NCI-H774 (cell line): ENCODE measurements at places on chromosomes 3 and 15.

- no peak for DNase-seq
These were observed 52.6 kb upstream of the CCR2 start for GRCh38 chr3:46301122-46301835.

DNA sequence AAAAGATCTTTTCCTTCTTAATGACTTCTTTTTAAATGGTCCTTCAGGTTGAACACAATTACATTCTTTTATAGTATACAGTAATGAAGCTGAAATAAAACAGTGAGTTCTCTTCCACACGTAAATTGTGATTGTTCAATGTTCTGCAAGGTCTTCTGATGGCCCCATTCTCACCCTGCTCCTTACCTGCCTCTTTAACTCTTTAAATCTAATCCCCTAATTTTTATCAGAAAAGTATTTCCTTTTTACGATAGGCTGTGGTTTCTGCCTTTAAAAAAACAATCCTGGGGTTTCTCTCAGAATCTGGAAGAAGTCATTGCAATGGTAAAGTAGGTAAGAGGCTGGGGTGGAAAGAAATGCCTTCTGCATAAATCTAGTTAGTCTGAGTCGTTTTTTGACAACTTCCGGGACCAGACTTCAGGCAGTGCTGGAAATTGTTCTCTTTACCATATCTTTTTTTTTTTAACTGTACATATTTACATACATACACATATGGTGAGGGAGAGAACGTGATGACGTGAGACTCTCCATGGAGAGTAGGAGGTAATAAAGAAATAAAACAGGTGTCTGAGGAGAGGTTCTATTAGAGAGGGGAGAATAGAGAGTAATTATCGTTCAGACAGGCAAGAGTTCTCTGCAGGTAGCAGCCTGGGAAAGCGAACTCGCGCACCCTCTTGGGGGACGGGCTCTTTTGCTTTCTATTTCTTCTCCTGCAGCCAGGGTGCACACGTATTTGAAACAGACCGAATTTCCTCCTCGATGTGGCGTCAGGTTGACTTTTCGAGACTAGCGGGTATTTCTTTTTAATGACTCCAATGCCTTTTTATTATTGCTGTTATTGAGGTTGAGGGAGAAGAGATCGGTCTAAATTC is at the start of gene SIDT1:
TSS of gene SIDT1 (plus strand) at position 730 of the 872 bp plus-strand sequence. CDS start 467 bp downstream, outside the sequence.
- no peak for DNase-seq

DNA sequence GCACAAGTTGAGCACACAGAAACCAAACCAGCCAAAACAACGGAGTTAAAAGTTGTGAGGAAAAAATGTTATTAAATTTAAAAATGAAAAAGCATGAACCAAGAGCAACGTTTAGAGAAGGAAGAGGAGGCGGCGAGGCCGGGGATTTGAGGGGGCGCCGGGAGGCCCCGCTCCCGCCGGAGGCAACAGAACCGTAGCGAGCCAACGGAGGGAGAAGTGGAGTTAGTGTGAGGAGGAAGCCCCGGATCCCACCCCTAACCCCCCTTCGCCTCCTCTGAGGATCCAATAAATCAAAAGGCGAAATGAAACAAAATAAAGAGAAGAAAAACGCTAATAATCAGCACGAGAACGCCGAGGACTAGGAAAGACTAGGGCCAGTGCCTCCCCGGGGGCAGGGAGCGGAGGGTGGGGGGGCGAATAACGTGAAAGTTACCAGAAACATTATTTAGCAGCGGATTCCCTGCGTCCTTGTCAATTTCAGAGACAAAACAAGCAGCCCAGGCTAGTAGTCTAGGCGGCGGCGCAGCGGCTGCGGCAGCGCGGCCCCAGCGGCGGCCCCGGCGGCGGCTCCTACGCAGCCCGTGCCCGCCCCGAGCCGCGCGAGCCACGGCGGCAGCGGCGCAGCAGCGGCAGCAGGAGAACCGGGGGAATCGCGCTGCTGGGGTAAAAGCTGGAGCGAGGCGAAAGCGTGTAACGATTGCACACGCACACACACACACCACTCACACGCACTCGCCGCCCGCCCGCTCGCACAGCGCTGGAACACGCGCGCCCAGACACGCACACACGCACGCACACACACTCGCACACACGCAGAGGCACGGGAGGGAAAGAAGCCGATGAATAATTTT is 1.7 kb downstream of the MEIS2 start:
- peak; percentile 30 for DNase-seq

- DNase-seq, result no peak
These were observed 43.0 kb downstream of the NEK10 start for GRCh38 chr3:27326202-27326601.

- DNase-seq, result no peak
These were observed 129.7 kb downstream of the ARNT2 start for GRCh38 chr15:80533790-80534333.

- DNase-seq, result no peak
These were observed 634.6 kb downstream of the IGSF11 start for GRCh38 chr3:118400086-118400485.

GRCh38 chr3:117763561-117763960 is 1054.0 kb downstream of the TUSC7 start:
- DNase-seq, result no peak

GRCh38 chr3:9316881-9317361 is 45.9 kb upstream of the THUMPD3 start:
- DNase-seq, result no peak

- DNase-seq, result no peak
These were observed 70.7 kb downstream of the CYP19A1 start for GRCh38 chr15:51267703-51268083.

GRCh38 chr15:92244703-92245102 is 149.0 kb upstream of the ST8SIA2 start:
- no peak for DNase-seq

- no peak for DNase-seq
These were observed 68.1 kb upstream of the CTNNB1 start for GRCh38 chr3:41131224-41131623.

DNA sequence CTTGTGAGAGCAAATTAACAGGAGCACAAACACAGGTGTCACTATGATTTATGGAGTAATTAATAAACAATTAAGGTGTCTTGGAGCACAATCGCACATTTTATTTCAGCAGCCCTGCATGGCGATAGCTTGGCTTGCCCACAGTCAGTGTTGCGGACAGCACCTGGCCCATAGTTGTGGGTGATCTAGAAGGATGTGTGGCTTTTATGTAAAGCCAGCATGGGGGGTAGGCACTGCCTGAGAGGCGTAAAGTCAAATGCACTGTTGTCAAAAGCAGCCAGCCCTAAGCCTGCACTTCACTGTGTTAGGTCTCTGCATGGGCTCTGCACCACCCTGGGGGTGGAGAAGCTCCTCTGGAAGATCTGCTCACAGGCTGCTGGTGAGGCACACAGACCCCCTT is 177.4 kb upstream of the PPP2R3A start:
- DNase-seq, result peak; percentile 13

GRCh38 chr15:101618076-101618475 is 34.1 kb downstream of the TM2D3 start:
- no peak for DNase-seq

- DNase-seq, result peak; percentile 11
These were observed 2.2 kb downstream of the MED12L start for GRCh38 chr3:151087648-151088047.

DNA sequence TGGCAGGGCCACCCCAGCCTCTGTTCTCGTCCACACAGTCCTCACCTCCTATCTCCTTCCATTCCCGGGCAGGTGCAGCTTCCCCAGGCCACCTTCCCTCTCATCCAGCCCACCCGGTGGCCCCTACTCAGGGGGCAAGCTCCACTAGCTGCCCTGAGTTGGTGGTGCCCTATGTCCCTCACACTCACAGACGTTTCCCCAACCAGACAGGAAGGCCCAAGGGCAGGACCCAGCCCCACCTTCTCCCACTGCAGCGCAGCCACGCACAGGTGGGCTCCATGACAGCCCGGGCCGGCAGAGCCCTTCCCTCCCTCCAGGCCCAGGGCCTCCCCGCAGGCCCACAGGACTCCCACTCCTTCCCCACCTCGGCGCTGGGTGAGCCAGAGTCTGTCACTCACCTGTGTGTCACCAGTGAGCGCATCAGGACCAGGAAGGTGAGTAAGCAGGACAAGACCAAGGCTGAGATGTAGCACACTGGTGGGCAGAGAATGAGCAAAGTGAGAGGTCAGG is 11.1 kb downstream of the ISLR start:
- DNase-seq, result no peak

DNA sequence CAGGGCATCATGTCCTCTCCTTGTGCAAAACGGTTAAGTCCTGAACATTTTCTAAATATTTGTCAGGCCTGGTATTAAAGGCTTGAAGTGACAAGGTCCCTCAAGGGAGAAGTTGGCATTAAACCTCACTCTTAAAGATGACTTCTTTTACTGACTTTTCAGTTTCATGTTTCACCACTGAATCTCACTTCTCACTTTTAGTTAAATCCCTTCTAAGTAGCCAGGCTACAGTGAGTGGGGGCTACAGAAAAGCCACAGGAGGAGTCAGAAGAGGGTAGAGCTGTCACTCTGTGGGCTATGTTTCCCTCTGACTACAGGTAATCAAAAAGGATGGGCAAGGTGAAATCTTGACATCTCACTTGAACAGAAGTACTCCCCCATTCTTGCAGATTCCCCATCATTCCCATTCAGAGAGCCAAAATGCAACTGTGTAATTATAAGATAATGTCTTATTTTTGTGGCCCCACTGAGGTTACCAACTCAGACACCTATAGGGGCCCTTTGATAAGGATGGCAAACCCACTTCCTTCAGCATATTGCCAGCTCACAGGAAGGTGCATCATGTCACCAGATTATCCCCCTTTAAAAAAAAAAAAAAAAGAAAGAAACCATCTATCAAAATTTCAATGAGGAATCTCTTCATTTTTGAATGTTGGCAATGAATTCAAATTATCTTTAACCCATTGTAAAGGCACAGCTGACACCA is 790.1 kb upstream of the CFAP20DC start:
- DNase-seq, result no peak

- no peak for DNase-seq
These were observed 78.2 kb upstream of the UMPS start for GRCh38 chr3:124652009-124652408.

- DNase-seq, result no peak
These were observed 62.9 kb upstream of the RAP2B start for GRCh38 chr3:153099131-153099530.

DNA sequence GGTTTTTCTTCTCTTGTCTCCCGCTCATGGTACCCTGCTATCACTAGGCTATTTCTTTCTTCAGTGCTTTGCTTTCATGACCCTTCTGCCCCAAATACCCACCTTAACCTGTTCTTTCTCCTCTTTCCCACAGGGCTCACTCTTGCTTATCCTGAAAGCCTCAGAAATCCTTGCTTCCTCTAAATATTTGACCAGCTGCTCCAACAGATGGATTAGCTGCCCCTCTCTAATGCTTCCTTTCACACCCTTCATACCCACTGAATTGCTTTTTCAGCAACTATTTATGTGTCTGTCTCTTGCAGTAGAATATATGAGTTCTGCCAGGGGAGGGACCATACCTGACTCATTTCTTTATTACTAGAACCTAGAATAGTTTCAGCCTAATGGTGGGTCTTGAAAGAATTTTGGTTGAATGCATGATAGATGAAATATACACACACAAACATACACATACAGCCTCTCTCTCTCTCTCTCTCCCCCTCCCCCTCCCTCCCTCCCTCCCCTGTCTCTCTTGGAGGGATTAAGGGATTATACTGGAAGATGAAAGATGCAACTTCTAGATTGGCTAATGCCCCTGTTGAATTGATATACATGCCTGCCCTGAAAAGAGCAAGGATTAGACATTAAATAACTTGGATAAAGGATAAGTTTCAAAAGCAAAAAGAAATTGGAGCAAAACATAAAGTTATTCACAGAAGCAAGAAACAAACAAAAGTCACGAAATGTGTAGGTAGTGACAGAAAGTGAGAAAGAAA is 95.0 kb upstream of the GADL1 start:
- peak; percentile 47 for DNase-seq

DNA sequence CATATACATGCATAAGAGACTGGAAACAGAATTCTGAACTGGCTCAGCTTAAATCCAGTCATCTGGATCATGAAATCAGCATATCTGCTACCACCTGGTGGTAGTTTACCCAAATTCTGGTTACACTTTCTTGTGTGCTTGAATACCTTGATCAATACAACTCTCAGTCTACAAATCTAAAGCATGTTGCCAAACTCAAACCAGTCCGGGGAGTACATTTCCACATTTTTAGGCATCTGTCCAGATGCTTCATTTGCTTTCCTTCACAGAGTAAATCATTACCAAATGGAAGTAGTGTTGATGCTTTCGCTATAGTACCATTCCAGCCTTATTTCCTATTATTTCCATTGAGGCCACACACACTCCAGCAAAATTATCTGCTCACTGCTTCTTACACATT is 126.4 kb downstream of the P2RY1 start:
- DNase-seq, result no peak

DNA sequence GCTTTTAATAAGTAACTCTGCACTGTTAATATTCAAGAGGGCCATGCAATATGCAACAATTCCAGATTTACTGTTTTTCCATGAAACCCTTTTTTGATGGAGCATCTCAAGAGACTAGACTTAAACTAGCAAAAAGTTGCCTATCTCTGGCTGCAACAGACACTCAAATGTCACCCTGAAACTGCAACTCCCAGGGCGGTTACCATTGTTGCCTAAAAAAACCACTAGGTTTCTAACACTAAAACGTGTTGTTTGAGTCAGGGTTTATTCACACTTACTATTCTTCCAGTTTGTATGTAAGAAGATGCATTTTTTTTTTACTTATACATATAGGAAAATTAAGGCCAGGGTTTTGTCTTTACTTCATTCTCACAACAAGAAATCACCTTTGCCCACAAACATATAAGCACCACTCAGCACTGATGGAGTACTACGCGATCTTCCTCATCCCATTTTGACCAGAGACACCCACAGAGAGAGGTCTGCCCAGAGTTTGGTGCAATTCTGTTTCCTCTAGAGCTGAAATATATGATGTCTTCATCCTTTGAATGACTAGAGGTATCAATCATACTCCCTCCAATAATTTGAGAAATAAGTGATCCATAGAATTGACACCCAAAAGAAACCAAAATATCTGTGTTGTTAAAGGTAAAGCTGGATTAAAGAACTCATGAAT is 124.0 kb upstream of the SNTN start:
- no peak for DNase-seq

GRCh38 chr15:101675796-101676582 is 23.8 kb upstream of the TM2D3 start:
- DNase-seq, result no peak

- DNase-seq, result no peak
These were observed 532.8 kb downstream of the FOXP1 start for GRCh38 chr3:71050538-71051258.

- no peak for DNase-seq
These were observed 457.4 kb upstream of the PROK2 start for GRCh38 chr3:72242326-72242725.

DNA sequence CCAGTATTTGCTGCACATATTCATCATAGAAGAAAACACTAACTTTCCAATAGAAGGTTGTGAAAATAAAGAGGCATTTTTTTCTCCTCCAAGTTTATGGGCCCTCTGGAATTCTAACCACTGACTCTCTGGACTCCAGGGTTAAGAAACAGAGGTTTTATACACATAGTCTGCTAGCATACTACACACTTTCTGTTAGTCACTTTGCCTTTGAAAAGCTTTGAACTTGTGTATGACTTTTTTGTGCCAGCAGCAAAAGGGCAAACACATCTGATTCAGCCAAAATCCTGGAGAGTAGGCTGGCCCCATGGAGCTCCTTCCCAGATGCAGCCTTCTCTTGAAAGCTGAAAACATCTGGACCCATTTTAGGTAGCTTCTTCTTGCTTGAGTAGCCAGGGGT is 6.2 kb downstream of the ZIC4 start:
- DNase-seq, result no peak
